ENCODE measurements at places on chromosomes 4 and X.

GRCh38 chrX:78375894-78376293, 48.5 kb upstream of the CYSLTR1 start:
- DNase-seq: no peak

GRCh38 chr4:26785312-26785711, 75.3 kb upstream of the STIM2 start:
- DNase-seq: no peak

DNA sequence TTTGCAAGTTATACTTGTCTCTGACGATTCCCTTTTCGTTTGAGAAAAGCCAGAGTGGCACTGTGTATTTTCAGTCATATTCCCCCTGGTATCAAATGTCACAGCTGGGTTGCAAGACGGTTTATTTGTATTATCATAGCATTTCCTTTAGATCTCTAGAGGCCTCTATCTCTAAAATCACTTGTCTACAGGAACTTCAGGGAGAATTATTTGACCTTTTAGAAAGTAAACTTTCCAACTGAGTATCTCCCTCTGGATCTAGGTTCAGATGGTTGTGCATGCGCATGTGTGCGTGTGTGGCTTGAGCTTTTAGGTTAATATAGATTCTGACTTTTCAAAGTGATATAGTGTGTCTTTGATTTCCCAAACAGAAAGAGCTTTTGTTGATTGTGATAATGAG, 15.1 kb upstream of the TAB3 start:
- DNase-seq: no peak

DNA sequence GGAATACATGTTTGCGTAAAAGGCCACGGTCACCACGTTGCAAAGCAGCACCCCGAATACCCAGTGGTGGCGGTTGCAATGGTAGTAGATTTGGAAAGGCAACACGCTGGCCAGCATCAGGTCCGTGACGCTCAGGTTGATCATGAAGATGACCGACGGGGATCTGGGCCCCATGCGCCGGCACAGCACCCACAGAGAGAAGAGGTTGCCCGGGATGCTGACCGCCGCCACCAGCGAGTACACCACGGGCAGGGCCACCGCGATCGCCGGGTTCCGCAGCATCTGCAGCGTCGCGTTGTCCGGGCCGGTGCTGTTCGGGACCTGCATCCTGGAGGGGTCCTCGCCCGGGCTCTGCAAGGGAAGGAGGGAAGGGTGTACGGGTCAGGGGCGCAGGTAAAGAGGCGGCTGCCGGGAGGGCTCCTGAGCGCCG, 13.5 kb upstream of the ASMTL start:
- no peak for DNase-seq

DNA sequence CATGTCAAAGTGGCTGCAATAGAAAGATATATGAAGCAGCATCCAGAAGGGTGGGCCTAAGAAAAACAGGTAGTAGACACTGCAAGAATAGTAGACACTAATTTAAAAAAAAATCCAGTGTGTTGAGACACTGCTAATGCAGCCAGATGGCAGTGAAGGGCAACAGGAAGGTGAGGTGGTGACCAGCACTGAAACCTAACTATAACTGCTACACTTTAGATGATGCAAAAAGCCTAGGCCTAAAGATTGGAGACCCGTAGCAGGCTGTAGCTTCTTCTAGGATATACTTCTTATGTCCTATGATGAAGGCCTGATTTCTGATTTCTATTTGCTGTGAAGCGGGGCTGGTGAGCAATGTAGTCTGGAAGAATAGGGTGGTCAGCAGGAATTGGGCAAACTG, 38.7 kb upstream of the SH3KBP1 start:
- no peak for DNase-seq

DNA sequence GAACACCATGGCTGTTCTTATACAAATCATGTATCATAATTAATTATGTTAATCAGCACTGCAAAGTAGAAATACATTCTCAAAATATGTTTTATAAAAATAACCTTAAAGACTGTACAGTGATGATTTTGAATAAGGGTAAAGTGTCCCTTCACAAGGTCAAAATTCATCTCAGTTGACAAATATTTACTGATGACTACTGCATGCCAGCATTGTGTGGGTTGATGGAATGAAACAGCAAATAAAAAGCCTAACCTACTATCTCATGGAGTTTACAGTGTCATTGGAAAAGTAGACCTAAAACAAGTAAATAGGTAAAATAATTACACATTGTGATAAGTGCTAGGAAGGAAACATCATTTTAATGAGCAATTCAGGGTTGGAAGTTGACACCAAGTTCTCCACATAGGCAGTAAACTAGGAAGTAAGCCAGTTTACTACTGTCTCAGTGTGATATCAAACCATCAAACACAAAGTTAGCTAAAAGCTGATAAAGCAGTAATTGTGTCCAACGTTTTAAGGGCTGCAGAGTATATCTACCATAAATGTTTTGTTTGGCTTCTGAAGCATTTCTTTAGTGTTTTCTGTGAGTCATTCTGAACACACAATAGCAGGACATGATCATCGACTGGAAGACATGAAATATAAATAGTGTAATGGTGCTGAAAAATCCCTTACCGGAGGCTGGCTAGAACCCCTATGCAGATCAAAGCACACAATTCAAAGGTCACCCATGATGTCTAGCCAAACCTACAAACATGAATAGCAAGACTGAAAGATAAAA, 221.8 kb downstream of the DACH2 start:
- no peak for DNase-seq

DNA sequence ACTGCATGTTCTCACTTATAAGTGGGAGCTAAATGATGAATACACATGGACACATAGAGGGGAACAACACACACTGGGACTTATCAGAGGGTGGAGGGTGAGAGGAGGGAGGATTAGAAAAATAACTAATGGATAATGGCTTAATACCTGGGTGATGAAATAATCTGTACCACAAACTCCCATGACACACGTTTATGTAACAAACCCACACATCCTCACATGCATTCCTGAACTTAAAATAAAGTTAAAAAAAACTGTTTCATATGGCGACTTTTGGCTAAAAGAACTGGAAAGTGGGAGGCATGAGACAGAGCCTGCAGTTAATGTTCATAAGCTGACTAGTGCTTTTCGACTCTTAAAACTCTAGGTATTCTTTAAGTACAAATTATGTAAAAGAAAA, 98.9 kb upstream of the NPFFR2 start:
- DNase-seq: no peak

DNA sequence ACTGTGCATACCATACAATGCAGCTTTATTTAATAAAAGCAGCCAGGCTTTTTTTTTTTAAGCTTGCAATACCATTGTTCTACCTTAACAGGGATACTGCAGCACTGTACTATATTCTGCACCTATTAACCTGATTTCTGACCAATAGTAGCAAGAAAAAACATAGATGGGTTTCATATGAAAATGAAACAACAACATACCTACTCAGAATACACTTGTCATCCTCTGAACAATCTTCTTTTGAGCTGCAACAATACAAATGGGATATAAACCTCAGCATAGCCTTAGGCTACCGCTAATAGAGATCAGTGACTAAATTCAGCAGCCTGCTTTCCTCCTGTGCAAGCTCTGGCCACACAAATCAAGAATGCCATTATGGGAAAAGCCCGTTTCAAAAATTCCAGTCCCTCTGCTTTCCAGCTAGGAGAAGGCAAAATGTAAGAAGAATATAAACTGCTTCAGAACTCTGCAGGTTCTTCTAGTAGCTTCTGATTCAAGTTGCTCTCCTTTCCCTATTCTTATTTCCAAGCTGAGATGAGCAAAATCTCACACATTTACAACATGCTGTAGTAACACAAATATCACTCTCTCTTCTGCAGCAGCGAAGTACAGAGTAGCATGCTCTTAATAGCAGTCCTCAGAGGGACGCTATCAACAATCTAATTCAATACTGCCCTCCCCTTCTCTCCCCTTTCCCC, 143.4 kb downstream of the KLHL13 start:
- DNase-seq: no peak

GRCh38 chr4:188971125-188971524, 831.9 kb downstream of the TRIML1 start:
- DNase-seq: no peak

- DNase-seq: no peak
Measured at GRCh38 chr4:36214735-36215485, 29.4 kb downstream of the ARAP2 start.

- DNase-seq: no peak
Measured at GRCh38 chr4:82381661-82382296, 8.0 kb upstream of the HNRNPD start.

DNA sequence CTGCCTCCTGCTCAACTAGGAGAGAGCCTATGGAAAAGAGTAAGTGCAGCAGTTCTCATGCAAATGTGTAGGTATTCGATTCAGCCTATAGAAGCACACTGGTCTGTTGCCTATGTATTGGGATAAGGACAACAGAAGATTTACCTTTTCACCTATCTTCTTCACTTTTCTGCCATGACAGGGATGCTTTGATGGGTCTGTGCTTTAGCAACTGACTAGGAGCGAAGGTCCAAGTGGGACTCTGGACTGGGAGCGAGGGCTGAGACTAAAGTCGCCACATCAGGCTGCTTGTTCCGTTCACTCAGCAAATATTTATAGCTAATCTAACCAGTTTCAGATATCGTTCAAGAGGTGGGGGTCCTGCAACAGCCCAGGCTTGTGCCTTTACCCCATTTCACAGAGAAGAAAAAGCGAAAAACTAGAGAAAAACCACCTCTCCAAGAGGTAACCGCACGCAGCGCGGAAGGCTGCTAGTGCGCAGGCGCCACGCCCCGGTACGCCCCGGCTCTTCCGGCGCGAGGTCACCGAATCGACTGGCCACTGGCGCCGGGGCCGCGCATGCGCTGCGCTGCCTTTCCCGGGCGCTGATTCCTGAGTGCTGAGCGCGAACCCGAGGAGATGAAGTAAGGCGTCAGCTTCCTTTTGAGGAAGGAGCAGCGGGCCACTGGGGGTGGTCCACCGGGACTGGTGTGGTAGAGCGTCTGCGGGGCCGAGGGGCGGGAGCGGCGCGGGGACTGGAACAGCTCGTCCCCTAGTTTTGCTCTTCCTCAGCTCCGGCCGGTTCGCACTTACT, at the start of gene RBMX2:
Gene RBMX2, plus strand, starts transcription at position 573 of the 793 bp plus-strand sequence. Its CDS starts 46 bp downstream, at position 619.
- DNase-seq: peak; percentile 36

DNA sequence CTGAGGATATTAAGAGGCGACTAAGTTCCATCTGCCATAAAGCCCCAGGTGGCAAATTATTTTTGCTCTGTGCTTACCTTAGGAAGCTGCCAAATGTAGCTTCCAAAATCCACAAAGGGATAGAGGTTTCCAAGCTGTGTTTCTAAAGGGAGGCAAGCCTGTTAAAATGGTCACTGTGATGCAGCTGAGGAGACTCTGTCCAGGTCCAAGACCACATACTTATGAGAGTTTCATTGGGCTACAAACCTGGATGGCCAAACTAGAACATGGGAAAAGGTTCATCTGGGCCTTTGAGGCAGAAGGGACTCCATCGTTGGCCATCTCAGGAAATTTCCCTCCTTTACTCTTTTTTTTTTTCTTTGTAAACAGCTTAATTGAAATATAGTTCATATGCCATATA, 306.9 kb upstream of the FGF13 start:
- no peak for DNase-seq

DNA sequence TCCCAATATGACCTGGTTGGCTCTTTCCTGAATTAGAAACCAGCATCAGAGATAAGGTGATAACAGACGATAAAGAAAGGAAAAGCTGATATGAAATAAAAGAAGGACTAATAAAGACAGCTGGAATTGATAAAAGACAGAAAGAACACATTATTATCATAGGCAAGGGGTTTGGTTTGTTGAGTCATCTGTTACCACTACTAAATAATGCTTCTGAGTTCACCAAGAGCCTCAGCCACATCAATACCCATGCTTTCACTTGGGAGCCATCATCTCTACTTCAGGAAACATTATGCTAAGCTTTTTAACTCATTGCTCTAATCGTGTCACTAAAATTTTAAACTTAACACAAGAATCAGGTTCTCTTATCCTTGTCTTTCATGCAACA, 27.6 kb downstream of the ANXA5 start:
- no peak for DNase-seq

DNA sequence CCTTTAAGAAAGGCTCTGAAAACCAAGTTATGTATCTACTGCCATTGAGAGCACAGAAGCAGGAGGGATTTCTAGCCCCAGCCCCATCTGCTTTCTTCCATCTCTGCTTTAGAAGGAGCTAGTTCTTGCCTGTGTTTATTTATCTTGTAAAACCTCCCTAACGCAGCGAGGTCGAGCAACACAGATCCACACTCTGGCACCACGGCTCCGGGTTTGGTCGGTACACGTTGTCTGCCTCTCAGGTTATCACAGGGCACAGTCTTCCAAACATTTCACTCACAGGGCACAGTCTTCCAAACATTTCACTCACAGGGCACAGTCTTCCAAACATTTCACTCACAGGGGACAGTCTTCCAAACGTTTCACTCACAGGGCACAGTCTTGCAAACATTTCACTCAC, 69.7 kb upstream of the TLR3 start:
- DNase-seq: no peak

DNA sequence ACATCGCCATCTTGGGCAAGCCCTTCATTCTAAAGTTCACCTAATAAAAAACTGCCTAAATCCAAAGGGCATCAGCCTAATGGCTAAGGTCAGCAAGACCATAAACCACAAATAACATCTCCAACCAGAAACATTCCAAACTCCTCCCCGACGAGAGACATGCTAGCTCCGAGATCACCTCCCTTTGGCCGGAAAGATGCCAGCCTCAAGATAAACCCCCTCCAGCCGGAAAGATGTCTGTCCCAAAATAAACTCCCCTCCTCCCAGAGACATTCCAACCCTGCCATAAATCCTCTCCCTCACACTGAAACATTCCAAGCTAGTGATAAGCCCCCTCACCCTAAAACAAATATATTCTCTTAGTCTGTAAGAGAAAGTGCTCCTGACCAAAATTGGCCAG, 13.3 kb upstream of the DYNLT3 start:
- no peak for DNase-seq

DNA sequence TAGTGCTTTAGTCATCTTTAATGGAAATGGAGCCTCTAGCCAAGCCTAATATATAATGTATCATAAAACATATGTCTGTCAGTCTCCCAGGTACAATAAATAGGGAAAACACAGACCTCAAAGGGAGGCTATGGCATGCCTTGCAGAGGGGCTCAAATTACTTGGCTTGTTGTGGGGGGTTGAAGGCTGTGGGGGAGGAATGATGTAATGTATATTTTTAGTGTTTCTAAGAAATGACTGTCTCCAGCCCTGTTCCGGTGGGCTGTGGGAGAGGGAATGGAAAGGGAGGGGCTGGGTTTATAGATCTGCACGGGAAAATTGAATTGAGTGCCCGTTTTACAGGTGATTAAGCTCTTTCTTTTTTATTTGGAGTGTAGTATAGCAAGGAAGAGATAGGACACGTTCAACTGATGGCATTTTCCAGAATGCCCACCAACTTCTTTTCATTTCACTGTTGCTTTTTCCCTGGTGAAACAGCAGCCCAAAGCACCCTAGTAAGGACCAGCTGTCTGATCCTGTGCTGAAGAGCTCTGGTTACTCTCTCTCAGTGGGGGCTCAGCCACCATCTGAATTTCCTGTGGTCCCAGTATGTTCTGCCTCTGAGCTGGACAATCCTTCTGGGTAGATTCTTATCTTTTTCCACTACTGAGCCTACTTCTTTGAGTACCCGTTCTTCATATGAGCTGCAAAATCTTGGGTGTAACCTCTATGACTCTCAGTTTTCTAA, 220.7 kb upstream of the CASK start:
- DNase-seq: no peak

Data from stimulated activated CD8-positive, alpha-beta memory T cell treated with anti-CD3 and anti-CD28 coated beads, Interleukin-15, amount 100 ng/mL, for 4 hours (primary cell).